ENCODE measurements at places on chromosomes 11 and 22.

GRCh38 chr11:7417328-7417727 is 68.0 kb upstream of the OLFML1 start:
- no peak for DNase-seq

- DNase-seq: no peak
Measured at GRCh38 chr11:1235901-1236315, 13.0 kb downstream of the MUC5B start.

- DNase-seq: no peak
Measured at GRCh38 chr11:11135820-11136476, 217.1 kb downstream of the CSNK2A3 start.

DNA sequence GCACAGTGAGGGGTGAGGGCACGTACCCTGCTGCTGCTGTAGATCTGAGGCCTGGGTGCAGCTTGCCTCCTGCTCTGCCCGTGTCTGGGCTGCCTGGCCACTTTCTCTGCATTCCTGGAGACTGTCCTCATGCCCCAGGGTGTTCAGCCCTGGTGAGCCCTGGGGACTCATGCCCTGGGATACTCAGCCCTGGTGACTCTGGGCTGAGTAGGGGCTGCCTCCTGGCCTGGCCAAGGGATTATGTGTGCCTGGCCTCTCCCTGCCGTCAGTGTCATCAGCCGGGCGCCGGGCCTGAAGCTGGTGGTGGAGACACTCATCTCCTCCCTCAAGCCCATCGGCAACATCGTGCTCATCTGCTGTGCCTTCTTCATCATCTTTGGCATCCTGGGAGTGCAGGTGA is 94.7 kb downstream of the CACNA1I start:
- DNase-seq: no peak

- DNase-seq: no peak
Measured at GRCh38 chr22:42645938-42646568, 3.1 kb downstream of the CYB5R3 start.

GRCh38 chr11:14768526-14769188 is 123.4 kb downstream of the CYP2R1 start:
- DNase-seq: no peak
